ENCODE measurements at places on chromosomes 5 and 9.

GRCh38 chr5:168219515-168220410 lies 71.7 kb upstream of the WWC1 start:
- no peak for DNase-seq

DNA sequence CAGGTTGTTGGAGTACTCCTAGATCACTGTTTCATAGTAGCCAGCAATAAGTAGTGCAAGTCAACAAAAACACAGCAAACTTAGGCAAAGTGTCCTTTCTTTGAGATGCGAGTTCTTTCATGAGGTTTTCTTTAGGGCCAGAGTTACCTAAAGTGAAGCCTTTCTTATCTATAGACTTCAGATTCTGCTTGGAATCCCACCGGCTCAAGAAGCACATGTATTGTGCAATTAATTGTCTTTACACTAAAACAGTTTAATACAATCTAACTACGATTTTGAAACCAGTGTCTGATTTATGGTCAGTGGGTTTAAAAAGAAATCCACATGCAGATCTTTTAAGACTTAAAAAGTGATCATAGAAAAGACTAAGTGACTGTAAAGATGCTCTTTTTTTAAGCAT lies 3.6 kb downstream of the PURA start:
- DNase-seq: no peak

- no peak for DNase-seq
Measured at GRCh38 chr5:10451137-10451824, 9.6 kb downstream of the ROPN1L start.

- DNase-seq: no peak
Measured at GRCh38 chr5:178337334-178337741, 104.7 kb upstream of the PHYKPL start.

GRCh38 chr5:140591747-140592372 lies 27.2 kb downstream of the SLC35A4 start:
- no peak for DNase-seq

- no peak for DNase-seq
Measured at GRCh38 chr5:134131165-134131564, 16.7 kb downstream of the TCF7 start.

GRCh38 chr5:132335402-132335801 lies 34.1 kb upstream of the SLC22A5 start:
- no peak for DNase-seq

DNA sequence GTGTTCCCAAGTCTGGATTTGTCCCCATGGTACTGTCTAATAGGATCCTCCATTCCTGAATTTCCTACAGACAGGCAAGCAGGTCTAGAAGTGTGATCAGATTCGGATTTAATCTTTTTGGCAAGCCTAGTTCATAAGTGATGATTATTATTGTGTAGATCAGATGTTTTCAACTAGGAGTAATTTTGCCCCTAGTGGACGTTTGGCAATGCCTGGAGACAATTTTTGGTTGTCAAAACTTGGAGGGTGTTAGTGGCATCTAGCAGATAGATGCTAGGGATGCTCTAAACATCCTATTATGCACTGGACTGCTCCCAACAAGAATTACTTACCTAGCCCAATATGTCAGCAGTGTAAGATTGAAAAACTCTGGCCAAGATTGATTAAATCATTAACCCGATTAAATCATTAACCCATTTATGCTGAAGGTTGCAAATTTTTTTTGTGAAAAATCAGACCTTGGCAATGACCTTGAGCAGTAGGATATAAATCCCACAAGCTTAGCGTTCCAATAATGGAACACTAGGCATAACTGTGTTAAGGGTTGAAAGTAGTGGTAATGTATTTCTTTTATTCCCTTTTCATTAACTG lies 28.2 kb downstream of the TCERG1 start:
- no peak for DNase-seq

GRCh38 chr5:171906703-171907590 lies 99.5 kb downstream of the FBXW11 start:
- DNase-seq: no peak

- DNase-seq: no peak
Measured at GRCh38 chr5:94776167-94776566, 157.7 kb downstream of the SLF1 start.

Measured in activated CD8-positive, alpha-beta memory T cell treated with anti-CD3 and anti-CD28 coated beads for 24 hours (primary cell).